ENCODE measurements at places on chromosomes 7 and 10.

DNA sequence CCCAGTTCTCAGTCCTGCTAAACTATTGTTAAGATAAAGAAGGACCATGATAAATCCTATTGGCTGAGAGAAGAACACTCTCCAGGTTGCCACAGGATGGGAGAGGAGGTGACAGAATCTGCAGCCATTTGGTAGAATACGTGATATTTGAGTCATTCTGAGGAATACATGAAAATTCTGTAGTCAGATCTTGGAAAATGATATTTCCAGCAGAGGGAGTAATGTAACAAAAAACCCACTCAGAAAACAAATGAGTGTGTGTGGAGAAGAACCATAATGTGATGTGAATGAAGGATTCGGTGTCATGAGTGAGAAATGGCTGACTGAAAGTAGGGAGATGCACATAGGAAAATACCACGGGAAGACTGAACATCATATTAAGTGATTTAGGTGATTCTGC, 128.5 kb upstream of the PFKP start:
- DNase-seq: no peak

DNA sequence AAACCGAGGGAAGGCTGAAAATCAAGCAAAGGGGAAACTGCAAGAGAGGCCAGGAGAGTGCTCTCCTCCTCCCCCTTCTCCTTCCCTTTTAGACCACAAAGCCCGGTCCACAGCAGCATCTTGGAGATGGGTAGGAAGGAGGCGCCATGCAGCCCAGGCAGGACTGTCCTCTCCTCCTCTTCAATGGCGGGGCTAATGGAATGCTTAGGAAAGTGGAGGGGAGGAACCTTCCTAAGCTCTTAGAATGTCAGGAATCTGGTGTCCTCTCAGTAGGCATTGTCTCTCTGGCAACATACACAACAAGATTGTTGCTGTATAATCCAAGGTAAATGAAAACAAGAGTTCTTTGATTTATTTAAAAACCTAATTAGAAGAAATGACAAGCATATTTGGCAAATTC, 185.1 kb downstream of the DGKI start:
- DNase-seq: no peak

GRCh38 chr7:139572704-139573385, 49.4 kb downstream of the CLEC2L start:
- no peak for DNase-seq

GRCh38 chr10:124425227-124425962, 6.7 kb upstream of the OAT start:
- DNase-seq: no peak

DNA sequence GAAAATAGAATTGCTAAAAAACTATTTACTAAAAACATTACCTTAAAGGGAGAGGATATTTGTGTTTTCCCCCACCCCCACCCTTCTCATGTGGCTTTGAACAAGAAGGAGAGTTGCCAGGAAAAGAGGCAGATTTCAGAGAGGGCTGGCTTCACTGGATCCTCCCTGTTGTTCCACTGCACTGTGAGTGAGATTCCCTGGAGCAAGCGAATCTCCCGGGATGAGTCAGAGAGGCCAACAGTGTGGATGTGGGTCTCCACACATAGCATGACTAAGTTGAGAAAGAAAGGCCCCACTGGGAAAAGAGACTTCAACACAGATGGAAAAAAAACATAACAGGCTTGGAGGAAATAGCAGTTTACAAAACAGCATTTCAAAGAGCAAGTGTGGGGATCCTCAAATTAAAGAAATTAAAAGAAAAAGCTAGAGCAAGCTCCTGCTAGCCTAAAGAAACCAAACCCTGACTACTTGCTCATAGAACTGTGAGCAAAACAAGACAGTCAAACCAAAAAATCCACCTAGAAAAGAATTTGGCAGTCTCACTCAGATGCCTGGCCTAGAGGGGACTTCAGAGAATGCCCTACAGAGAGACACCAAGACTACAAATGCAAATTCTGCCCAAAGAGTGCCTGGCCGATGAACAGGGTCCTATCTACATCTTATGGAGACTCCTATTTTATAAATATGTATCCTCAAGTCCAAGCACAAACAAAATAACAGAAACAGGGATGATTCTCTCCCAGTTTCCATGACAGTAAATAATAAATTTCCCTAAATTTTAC, 3.4 kb downstream of the CAV1 start:
- peak; percentile 38 for DNase-seq

GRCh38 chr7:49014870-49015269, 90.5 kb downstream of the CDC14C start:
- no peak for DNase-seq

DNA sequence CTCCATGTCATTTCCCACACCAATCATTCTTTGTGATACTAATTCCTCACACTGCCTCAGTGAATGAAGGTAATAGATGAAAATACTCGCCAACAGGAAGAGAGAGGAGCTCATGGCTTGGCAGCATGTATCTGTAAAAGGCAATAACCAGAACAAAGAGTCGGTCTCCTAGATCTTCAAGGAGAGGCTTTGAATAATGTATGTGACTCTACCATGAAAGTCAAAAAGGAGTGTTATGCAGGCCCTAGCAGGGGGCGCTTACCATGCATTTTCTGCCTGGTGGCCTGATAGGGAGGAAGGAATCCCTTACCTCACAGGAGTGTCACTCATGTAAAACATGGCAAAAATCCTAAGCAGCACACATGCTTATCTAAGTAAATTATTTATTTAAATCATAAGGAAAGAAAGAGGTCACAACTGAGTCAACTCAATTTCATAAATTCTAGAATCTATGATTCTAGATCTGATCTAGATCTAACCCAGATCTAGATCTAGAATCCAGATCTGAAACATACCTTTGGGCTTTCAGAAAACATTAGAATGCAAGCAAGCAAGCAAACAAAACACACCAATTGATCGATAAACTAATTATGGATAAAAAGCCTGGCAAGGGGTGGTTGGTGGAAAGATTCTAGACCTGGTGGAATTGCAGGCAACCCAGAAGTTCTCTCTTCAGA, 226.3 kb upstream of the KLF6 start:
- no peak for DNase-seq

GRCh38 chr7:114606100-114606499, 191.5 kb downstream of the FOXP2 start:
- no peak for DNase-seq

DNA sequence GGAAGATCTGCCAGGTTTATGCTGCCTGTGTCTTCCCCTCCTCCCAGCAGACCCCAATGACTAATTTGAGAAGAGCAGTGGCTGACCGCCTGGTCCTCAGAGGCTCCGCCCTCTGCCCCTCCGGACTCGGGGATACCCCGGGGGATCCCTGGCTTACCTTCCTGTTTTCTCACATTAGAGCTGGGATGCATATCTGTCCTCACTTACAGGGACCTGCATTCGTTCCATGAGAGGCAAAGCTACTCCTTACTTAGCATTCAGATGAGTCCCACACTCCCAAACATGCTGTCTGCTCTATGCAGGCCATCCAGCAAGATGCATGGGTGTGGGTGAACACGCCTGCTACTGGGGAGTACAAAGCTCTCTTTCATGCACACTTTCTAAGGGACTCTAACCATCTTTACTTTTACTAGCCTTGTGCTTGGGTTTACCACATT, 24.0 kb downstream of the VOPP1 start:
- DNase-seq: no peak

DNA sequence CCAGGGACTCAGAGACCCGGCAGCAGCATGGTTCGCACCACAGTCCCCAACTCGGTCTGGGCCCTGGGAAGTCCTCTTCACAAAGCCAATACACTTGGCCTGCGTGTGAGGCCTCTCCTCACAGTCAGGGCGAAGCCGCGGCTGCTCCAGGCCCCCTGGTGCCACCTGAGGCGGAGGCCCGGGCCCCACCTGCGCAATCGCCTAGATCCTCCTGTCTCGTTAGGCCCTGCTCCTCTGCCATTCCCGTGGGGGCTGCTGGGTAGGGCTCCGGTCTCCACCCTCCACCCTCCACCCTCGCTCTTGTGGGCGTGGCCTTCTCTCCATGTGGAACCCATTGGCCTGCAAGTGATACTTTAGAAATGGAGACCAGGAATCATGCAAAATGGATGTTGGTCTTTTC, 553.3 kb downstream of the INHBA start:
- DNase-seq: no peak

GRCh38 chr7:326273-326672, 36.3 kb downstream of the FOXL3 start:
- no peak for DNase-seq

- DNase-seq: no peak
Measured at GRCh38 chr10:98264378-98265065, 3.5 kb downstream of the LOXL4 start.

- no peak for DNase-seq
Measured at GRCh38 chr7:86123476-86123875, 520.2 kb upstream of the GRM3 start.

DNA sequence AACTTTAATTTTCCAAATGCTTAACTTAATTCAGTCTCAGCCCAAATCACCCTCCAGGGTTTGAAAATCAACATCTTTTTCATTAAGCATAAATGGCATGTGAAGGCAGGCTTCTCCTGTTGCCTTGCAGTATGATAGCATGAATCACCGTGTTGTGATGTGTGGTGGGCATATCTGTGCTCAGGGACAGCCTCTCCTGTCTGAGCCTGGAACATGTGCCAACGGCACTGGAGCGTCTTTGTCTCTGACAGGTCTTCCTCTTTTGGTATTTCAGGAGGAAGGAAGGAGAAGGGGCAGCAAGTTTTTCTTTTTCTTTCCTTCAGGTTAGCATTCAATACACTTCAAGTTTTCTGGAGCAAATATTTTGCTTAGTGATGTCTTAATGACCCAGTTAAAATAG, 57.6 kb downstream of the LRGUK start:
- DNase-seq: peak; percentile 12

- no peak for DNase-seq
Measured at GRCh38 chr7:8592167-8592566, 158.8 kb downstream of the NXPH1 start.

- DNase-seq: peak; percentile 18
Measured at GRCh38 chr7:101094791-101095375, 9.6 kb downstream of the TRIM56 start.

- no peak for DNase-seq
Measured at GRCh38 chr10:112370424-112370819, 3.5 kb upstream of the ACSL5 start.

DNA sequence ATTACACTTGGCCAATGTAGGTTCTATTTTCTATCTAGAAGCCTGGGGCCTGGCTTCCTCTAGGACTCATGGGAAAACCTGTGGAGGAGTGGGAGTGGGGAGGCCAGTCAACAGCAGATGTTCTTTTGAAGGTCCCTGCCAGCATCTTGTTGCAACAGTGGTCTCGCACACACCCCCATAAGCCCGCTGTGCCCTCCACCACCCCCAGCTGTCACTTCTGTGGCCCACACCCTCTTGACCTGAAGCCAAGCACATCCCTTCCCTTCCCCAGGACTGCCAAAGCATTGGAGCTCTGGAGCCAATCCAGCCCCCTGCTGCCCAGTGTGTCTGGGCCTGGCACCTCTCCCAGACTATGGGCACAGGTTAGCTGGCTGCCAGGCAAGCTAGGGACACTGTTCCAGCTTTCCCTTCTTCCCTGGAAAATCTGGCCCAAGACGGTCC, 1.9 kb upstream of the STX1A start:
- no peak for DNase-seq

DNA sequence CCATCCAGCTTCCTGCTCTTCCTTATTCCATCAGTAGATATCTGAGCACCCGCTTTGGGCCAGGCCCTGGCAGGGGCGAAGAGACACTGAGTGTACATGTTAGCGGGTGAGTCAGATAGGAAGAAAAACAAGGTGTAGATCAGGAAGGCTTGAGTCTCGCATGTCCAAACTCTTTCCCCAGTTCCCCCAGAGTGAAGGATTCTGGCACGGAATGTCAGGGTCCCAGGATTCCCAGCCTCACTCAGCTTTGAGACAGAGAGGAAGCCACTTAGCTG, 24.1 kb upstream of the CHST15 start:
- DNase-seq: no peak

DNA sequence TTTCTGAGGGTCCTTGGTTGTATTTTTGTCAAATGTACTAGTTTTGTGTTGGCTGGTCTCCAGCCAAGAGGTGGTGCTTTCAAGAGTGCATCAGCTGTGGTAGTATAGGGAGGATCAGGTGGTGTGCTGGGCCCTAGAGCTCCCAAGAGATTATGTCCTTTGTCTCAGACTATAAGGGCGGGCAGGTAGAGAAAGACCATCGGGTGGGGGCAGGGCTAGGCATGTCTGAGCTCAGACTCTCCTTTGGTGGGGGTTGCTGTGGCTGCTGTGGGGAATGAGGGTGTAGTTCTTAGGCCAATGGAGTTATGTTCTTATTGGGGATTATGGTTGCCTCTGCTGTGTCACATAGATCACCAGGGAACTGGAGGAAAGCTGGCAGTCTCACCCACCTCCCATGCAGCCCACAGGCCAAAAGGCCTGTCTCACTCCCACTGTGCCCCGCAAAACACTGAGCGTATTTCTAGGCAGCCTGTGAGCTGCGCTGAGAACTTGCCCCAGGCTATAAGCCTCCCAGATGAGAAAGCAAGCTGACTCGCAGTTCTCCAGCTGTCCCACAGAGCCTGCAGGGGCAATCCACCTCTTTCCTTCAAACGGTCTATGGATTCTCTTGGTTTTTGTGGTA, 1066.7 kb downstream of the GRM8 start:
- peak; percentile 38 for DNase-seq
